Cardiac septum (tissue), 1 donor: ENCODE measurements at places on chromosomes 5 and 9. TPM values are rescaled to one million over a fixed set of nuclear protein-coding genes. Genes with fewer than 3 reads are reported as not detected.

KIF12 gene
- total RNA-seq: not detected

FAM78A gene
- 27.2 TPM for total RNA-seq

SHB gene
- 39.0 TPM for total RNA-seq

CATSPER3 gene
- 0.54 TPM for total RNA-seq

ANAPC2 gene
- total RNA-seq: 32.5 TPM

MCC gene
- 17.7 TPM for total RNA-seq

F2RL1 gene
- 3.7 TPM for total RNA-seq

ANXA1 gene
- 42.7 TPM for total RNA-seq

CYLC2 gene
- not detected for total RNA-seq
